ENCODE measurements at places on chromosomes 13 and 19. TPM values are rescaled to one million over a fixed set of nuclear protein-coding genes. Genes with fewer than 3 reads are reported as not detected.

BBC3 gene
- total RNA-seq: 3.9 TPM

- H3K27me3 ChIP-seq: no peaks in the 10 kb centered on the region
- H3K27ac ChIP-seq: no peak overlapping the region
- H3K4me3 ChIP-seq: no peak overlapping the region
- H3K36me3 ChIP-seq: peaks cover 91% of the 10 kb centered on the region
- DNase-seq: no peak
Observed at GRCh38 chr19:34744896-34745690, 11.1 kb downstream of the ZNF181 start.

ASF1B gene
- 0.96 TPM for total RNA-seq

GRCh38 chr19:50959731-50960500 is 7.1 kb upstream of the KLK5 start:
- H3K4me3 ChIP-seq: no peak overlapping the region
- H3K4me1 ChIP-seq: no peaks in the 10 kb centered on the region
- H3K36me3 ChIP-seq: no peaks in the 10 kb centered on the region
- H3K27me3 ChIP-seq: peaks cover 82% of the 10 kb centered on the region
- DNase-seq: no peak

DNA sequence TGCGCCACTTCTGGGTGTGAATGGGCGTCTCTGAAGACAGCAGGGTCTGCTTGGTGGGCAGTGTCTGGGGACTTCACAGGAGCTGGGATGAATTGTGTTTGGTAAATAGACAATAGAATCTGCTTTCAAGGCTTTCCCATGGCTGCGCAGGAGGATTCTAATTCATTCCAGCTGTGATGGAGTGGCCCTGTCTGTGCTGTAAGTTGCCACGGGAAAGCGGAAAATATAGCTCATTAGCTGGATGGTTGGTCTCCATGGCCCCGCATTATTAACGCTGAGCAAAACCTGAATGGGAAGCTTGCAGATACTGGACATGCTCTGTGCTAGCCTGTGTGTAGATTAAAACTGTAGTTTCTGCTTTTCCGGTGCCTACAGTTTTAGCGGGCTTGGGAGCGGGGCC is 15.6 kb upstream of the C1QTNF9 start:
- no peaks in the 10 kb centered on the region for H3K27me3 ChIP-seq
- H3K36me3 ChIP-seq: peaks cover 96% of the 10 kb centered on the region
- no peak overlapping the region for H3K27ac ChIP-seq
- no peak for DNase-seq
- no peaks in the 10 kb centered on the region for H3K4me1 ChIP-seq

- H3K4me3 ChIP-seq: no peak overlapping the region
- no peaks in the 10 kb centered on the region for H3K27me3 ChIP-seq
- no peaks in the 10 kb centered on the region for H3K4me1 ChIP-seq
- no peak for DNase-seq
Observed at GRCh38 chr13:33692531-33692930, 125.4 kb upstream of the RFC3 start.

ZNF541 gene
- total RNA-seq: 0.99 TPM

ZNF773 gene
- total RNA-seq: 4.1 TPM

- H3K27me3 ChIP-seq: no peaks in the 10 kb centered on the region
- no peaks in the 10 kb centered on the region for H3K36me3 ChIP-seq
- no peak overlapping the region for H3K27ac ChIP-seq
Observed at GRCh38 chr13:91017669-91018053, 329.8 kb upstream of the MIR17HG start.

DNA sequence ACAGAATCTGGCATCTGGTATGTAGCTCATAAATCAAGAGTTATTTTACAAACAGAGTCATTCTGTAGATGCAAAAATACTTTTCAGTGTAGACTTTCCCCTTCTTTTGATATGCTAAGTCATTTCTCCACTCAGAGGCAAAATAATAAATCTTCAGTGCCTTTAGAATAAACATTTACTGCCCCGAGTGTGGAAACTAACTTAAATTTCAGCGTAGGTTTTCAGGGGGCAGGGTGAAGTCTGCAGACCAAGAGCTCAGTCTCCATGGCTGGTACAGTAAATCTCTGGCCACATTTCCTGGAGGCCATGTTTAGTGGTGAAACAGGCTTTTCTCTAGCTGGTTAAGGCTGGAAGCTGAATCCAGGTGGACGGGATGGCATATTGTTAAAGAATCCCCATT is 13.1 kb upstream of the ADPRHL1 start:
- H3K4me1 ChIP-seq: peaks cover 36% of the 10 kb centered on the region
- no peak overlapping the region for H3K4me3 ChIP-seq
- H3K27me3 ChIP-seq: no peaks in the 10 kb centered on the region

GRCh38 chr19:33301144-33301899 is 1.0 kb downstream of the CEBPA start:
- DNase-seq: no peak
- H3K27me3 ChIP-seq: peaks cover 70% of the 10 kb centered on the region
- H3K27ac ChIP-seq: no peak overlapping the region
- H3K4me1 ChIP-seq: peaks cover 34% of the 10 kb centered on the region

ATP4B gene
- total RNA-seq: not detected
